Stimulated activated CD4-positive, alpha-beta T cell treated with anti-CD3 and anti-CD28 coated beads, Interleukin-1b, Interleukin-23, amount 100 ng/mL, for 4 hours (primary cell): ENCODE measurements at places on chromosomes 7 and 10.

- DNase-seq, result no peak
Observed at GRCh38 chr10:118804262-118804773, 49.5 kb upstream of the CACUL1 start.

- no peak for DNase-seq
Observed at GRCh38 chr10:21497177-21497807, 28.2 kb downstream of the SKIDA1 start.

DNA sequence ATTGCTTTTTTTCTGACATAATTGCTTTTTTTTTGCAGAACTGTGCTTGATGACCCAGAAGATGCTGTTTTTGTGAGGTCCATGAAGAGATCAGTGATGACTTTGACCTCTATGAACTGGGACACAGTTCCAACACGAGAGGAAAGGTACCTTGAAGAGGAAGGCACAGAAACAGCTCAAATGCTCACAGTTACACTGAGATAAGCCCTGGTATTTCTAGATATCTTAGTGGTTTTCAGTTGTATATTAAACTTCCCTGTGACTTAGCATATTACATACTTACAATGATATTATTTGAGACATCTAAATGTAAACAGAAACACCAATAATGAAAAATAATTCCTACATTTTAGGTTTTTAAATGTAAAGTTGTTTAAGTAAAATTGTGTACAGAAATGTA, 54.7 kb downstream of the LRRC72 start:
- no peak for DNase-seq

- no peak for DNase-seq
Observed at GRCh38 chr10:125120053-125120710, 40.2 kb downstream of the CTBP2 start.

DNA sequence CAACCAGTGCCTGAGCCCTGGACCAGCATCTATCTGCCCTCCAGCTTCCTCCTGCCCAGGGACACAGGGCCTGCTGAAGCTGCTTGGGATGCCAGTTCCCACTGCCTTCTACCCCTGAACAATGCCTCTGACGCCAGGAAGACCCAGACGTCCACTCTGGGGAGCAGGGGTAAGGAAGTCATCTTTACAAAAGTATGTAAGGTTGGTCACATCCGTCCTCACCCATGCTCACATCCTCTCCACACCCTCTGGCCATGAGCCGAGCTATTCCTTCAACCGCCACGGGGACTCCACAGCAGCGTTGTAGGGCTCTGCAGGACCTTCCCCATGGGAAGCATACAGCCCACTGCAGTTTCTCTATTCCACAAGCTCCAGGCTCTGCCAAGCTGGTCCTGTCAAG, 58.5 kb downstream of the CLRN3 start:
- no peak for DNase-seq

DNA sequence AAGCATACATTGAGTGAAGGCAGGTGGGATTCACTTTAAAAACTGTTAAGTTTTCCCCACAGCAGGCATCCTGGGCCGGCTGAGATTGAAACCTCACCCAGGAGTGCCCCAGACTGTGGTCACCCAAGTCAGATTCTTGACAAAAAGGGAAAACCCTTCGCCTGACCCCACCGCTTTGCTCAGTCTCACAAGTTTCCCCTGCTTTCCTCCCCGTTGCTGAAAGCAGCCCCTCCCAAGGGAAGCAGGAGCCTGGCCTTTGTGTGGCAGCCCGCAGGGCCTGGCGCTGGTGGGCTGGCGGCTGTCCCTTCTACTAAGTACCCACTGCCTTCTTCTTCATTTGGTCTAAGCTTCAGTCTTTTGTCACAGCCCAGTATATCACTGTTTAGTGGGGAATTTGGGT, 16.0 kb downstream of the RNF32 start:
- DNase-seq, result no peak

- DNase-seq, result no peak
Observed at GRCh38 chr10:102776779-102777456, 33.2 kb downstream of the WBP1L start.

GRCh38 chr10:10677479-10677878, 340.2 kb upstream of the CELF2 start:
- DNase-seq, result peak; percentile 3

- DNase-seq, result no peak
Observed at GRCh38 chr10:75226656-75227055, 9.1 kb downstream of the COMTD1 start.
